ENCODE measurements at places on chromosomes 7 and 10. TPM values are rescaled to one million over a fixed set of nuclear protein-coding genes. Genes with fewer than 3 reads are reported as not detected.

The TLX1 gene
- total RNA-seq: not detected

The PPA1 gene
- total RNA-seq: 405 TPM

The HMX3 gene
- not detected for total RNA-seq

GRCh38 chr10:88361995-88362807 lies 220.9 kb downstream of the RNLS start:
- H3K4me3 ChIP-seq: no peak overlapping the region
- H3K27ac ChIP-seq: no peak overlapping the region
- peaks cover 1% of the 10 kb centered on the region for H3K27me3 ChIP-seq
- H3K36me3 ChIP-seq: no peaks in the 10 kb centered on the region
- H3K4me1 ChIP-seq: no peaks in the 10 kb centered on the region

DNA sequence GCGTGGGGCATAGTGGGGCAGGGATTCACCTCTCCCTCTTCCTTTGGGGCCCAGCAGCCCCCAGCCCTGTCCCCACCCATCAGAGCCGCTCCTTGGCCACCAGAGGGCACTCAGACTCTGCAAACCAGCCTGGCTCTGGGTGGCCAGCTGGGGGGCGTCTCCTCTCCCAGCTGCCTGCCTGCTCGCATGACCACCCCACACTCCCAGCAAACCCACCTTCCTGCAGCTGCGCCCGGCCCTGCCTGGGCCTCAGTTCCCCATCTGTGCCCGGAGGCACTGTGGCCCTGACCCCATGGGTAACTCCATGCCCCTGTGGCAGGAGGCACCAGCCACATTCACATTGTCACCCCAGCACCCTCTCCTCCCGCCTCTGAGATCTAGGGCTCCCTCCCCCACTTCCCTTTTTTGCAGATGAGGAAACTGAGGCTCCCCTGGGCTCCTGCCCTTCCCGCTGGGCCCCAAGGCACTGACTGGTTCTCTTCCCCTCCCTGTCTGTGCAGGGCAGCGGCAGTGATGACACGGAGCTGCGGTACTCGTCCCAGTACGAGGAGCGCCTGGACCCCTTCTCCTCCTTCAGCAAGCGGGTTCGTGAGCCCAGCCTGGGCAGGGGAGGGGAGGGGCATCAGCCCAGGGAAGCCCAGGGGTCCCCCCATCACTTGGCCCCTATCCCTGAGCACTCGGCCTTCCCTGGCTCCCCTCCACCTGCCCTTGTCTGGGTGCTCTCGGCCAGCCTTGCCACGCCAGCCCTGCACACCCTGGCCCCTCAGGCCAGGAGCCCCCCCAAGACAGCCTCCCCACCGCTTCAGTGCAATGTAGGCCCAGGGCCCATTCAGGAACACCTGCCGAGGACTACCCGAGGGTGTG lies 6.9 kb upstream of the SH2B2 start:
- peaks cover 6% of the 10 kb centered on the region for H3K27me3 ChIP-seq
- no peaks in the 10 kb centered on the region for H3K4me1 ChIP-seq
- H3K36me3 ChIP-seq: no peaks in the 10 kb centered on the region
- no peak overlapping the region for H3K4me3 ChIP-seq
- H3K27ac ChIP-seq: no peak overlapping the region
- DNase-seq: peak; percentile 35

- no peak overlapping the region for H3K4me3 ChIP-seq
- H3K27ac ChIP-seq: no peak overlapping the region
- no peaks in the 10 kb centered on the region for H3K4me1 ChIP-seq
- H3K36me3 ChIP-seq: no peaks in the 10 kb centered on the region
- peaks cover 14% of the 10 kb centered on the region for H3K27me3 ChIP-seq
- no peak for DNase-seq
These were observed 58.6 kb upstream of the MKRN1 start for GRCh38 chr7:140537750-140538482.

DNA sequence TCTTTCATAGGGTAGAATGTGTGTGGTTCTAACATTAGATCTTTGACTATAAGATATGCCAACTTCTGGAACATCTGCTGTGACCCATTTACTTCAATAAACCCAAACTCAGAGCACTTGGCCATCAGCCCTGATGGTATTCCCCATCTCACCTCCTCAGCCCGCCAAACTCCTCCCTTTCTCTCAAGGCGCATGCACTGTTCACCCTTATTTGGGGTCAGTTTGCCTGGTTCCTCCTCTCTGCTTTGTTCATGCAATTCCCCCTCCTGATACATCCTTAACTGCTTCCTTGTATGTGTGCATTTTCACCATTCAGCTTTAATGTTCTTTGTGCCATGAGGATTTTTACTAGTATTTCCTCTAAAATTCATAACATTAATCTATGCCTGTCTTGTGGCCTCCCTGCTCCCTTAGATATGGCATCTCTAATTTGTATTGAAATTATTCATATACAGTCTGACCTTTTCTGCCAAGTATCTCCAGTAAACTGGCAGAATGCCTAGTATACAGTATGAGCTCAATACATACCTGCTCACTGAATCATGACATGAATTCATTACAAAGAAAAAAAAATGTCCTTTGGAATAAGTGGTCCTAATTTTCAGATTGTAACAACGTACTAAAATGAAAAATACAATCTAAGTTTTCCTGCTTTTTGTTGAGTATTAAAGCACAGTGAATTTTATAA lies 336.8 kb upstream of the IGFBP3 start:
- no peak overlapping the region for H3K4me3 ChIP-seq
- H3K36me3 ChIP-seq: no peaks in the 10 kb centered on the region
- no peaks in the 10 kb centered on the region for H3K27me3 ChIP-seq
- H3K27ac ChIP-seq: no peak overlapping the region
- no peaks in the 10 kb centered on the region for H3K4me1 ChIP-seq
